ENCODE measurements at places on chromosomes 2 and 18.

DNA sequence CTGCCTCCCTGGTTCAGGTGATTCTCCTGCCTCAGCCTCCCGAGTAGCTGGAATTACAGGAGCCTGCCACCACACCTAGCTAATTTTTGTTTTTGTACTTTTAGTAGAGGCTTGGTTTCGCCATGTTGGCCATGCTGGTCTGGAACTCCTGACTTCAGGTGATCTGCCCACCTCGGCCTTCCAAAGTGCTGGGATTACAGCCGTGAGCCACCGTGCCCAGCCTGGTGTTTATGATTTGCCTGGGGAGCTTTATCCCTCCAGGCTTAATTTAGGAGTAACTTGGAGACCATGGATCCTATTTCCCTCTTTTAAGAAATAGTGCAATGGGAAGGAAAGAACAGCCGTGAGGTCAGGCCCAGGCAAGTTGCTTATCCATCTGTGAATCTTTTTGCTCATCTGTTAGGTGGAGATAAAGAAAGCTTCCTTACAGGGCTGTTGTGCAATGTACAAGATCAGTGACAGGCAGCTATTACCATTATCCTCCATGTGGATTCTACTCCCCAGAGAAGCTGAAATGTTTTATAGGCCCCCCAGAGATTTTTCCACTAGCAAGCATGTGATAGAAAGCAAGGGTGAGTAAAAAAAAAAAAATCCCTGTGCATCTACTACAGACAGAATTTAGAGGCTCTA, 104.9 kb upstream of the MGAT5 start:
- peaks cover 5% of the 10 kb centered on the region for H3K4me1 ChIP-seq
- H3K27me3 ChIP-seq, result no peaks in the 10 kb centered on the region
- DNase-seq, result no peak
- H3K27ac ChIP-seq, result no peak overlapping the region
- no peaks in the 10 kb centered on the region for H3K36me3 ChIP-seq

- no peaks in the 10 kb centered on the region for H3K4me1 ChIP-seq
- H3K4me3 ChIP-seq, result no peak overlapping the region
- H3K27me3 ChIP-seq, result no peaks in the 10 kb centered on the region
Observed at GRCh38 chr2:42288811-42289210, 72.2 kb downstream of the COX7A2L start.

GRCh38 chr18:51066273-51066672, 36.3 kb downstream of the SMAD4 start:
- no peak overlapping the region for H3K4me3 ChIP-seq
- no peaks in the 10 kb centered on the region for H3K4me1 ChIP-seq
- no peaks in the 10 kb centered on the region for H3K36me3 ChIP-seq
- H3K27ac ChIP-seq, result no peak overlapping the region
- no peak for DNase-seq
- no peaks in the 10 kb centered on the region for H3K27me3 ChIP-seq

DNA sequence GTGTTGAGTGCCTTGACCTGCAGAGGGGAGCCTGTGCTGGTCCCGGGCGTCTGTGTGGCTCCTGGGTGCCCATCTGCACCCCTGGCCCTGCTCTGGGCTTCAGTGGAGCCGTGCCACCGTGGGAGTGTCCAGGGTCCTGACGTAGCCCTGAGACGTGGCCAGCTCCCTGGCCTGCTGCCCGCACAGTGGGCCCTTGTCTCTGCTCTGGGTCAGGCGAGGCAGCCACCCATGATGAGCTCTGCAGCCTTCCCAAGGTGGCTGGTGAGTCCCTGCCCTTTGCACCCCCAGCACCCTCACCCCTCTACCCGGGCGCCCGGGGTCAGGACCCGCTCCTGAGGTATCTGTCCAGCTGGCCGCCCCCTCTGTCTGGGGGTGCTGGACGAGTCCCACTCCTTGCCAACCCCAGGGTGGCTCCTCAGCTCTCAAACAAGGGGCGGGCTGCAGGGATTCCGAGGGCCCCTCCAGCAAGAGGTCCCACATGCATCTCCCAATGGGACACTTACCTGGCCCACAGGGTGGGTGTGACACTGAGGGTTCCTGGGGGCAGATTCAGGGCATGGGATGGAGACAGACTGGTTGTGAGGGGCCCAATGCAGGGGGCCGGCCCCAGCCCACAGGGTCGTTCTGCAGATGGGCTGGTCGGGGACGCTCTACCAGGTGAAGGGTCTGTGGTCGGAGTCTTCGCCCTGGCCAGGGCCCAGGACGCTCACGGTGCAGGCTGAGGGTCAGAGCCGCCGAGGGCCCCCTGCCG, 2.4 kb downstream of the NEU4 start:
- peak; percentile 54 for DNase-seq
- H3K4me3 ChIP-seq, result no peak overlapping the region
- no peak overlapping the region for H3K27ac ChIP-seq
- H3K4me1 ChIP-seq, result peaks cover 19% of the 10 kb centered on the region
- H3K36me3 ChIP-seq, result no peaks in the 10 kb centered on the region

- no peak for DNase-seq
- no peaks in the 10 kb centered on the region for H3K36me3 ChIP-seq
- H3K4me1 ChIP-seq, result peaks cover 5% of the 10 kb centered on the region
- H3K4me3 ChIP-seq, result no peak overlapping the region
Observed at GRCh38 chr18:10752382-10752781, 226.6 kb downstream of the NAPG start.

DNA sequence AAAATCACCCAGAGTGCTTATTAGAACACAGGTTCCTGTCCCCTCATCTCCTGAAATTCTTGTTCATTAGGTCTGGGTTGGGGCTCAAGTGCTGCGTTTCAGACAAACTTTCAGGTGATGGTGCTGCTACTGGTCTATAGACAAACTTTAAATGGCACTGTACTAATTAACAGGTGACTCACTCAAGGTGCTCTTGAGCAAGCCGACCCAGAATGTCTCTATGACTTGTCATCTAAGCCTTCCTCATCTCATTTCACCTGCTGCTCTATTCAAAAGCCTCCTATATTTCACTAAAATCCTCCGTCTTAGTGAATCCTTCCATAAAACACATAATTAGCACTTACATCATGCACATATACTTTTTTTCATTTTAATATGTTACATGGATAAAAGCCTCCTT, 29.9 kb upstream of the STK39 start:
- H3K27ac ChIP-seq, result no peak overlapping the region
- no peaks in the 10 kb centered on the region for H3K4me1 ChIP-seq
- no peak overlapping the region for H3K4me3 ChIP-seq
- H3K27me3 ChIP-seq, result no peaks in the 10 kb centered on the region
- no peaks in the 10 kb centered on the region for H3K36me3 ChIP-seq
- no peak for DNase-seq

DNA sequence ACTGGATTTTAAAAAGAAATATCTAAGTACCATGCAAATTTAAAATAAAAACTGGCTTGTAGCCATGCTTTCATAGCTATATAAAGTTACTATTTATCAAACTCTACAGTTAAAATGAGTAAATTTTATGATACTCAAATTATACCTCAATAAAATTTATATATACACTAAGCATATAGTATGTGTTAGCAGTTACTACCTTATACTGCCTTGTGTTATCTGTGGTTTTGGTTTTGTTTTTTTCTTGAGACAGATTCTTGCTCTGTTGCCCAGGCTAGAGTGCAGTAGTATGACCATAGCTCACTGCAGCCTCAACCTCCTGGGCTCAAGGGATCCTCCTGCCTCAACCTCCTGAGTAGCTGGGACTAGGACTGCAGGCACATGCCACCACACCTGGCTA, 342.1 kb downstream of the KIAA1328 start:
- DNase-seq, result no peak
- H3K27me3 ChIP-seq, result no peaks in the 10 kb centered on the region
- H3K4me1 ChIP-seq, result no peaks in the 10 kb centered on the region
- no peaks in the 10 kb centered on the region for H3K36me3 ChIP-seq

- H3K36me3 ChIP-seq, result no peaks in the 10 kb centered on the region
- no peak for DNase-seq
- no peaks in the 10 kb centered on the region for H3K4me1 ChIP-seq
Observed at GRCh38 chr18:55927831-55928230, 339.8 kb upstream of the TCF4 start.

DNA sequence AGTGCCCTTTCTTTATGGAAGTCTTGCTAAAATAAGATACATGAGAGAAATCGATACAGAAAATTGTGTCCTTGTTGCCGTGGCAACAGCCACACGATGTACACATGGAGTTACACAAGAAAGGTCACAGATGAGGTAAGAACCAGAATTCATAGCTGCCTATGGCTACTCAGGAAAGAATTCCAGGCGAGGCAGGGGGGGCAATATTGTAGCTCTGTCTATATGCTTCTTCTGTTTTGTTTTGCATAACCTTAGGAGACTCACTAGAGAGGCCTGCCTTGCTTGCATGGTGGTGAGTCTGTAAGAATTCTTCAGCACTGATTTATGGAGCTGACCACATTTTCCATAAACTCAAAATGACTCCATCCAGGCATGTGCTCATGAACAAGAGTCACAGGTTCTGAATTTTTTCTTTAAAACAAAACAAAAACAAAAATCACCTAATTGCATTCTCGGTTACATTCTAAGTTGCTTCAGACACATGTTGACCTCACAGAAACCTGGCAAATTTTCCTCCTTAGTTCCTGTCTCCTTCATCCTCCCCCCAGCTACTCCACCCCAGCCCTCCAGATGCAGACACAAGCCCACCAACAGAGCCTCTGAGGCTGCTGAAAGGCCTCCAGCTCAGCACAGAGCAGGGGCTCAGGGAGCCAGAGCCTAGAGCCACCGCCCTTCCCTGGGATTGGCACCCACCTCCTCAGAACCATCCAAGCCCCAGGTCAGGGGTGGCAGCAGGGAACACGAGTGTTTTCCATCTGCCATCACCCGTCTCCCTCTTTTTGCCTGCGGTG, 183.5 kb downstream of the ANTXR1 start:
- peaks cover 7% of the 10 kb centered on the region for H3K4me1 ChIP-seq
- H3K27ac ChIP-seq, result peak overlapping the region; percentile 21
- H3K36me3 ChIP-seq, result no peaks in the 10 kb centered on the region
- no peak overlapping the region for H3K4me3 ChIP-seq

GRCh38 chr2:1370461-1370860, 42.8 kb upstream of the TPO start:
- peak; percentile 36 for DNase-seq
- H3K4me1 ChIP-seq, result peaks cover 41% of the 10 kb centered on the region
- H3K27ac ChIP-seq, result peak overlapping the region; percentile 26
- no peaks in the 10 kb centered on the region for H3K36me3 ChIP-seq

GRCh38 chr2:147790580-147790979, 54.2 kb upstream of the ACVR2A start:
- no peak overlapping the region for H3K4me3 ChIP-seq
- no peak for DNase-seq
- no peaks in the 10 kb centered on the region for H3K36me3 ChIP-seq
- no peak overlapping the region for H3K27ac ChIP-seq

DNA sequence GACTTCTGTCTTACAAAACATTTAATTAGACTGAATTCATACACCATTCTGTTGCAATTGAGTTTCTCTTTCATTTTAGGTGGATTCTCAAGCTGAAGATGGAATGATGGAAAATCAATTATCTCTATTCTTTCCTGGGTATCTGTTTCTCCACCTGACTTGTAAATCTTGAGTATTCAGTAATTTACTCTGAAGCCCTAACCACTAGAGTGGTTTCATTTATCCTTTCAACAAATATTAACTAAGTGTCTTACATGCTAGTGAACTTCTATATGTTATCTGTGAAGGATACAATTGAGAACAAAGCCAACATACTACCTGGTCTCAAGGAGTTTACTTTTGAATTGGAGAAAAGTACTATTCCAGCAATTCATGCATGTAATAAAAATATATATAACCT, 94.1 kb upstream of the ZNF804A start:
- no peaks in the 10 kb centered on the region for H3K27me3 ChIP-seq
- H3K36me3 ChIP-seq, result no peaks in the 10 kb centered on the region
- DNase-seq, result no peak

DNA sequence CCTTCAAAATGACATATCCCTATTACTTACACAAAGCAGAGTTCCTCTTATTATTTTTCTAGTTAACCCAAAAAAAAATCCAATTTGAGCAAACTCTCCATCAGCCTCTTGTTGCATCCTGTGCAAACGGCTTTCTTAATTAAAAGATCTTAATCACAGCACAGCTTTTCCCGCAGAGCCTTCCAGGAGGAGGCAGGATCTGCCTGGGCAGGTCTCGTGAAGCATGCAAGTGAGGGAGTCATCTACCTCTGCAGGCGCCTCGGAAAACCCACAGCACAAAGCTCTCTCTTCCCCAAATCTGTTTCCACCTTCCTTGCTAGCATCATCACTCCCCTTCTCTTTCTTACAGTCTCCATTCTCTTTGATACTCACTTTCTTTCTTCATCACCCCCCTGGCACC, 100.4 kb downstream of the EN1 start:
- H3K27me3 ChIP-seq, result no peaks in the 10 kb centered on the region
- H3K27ac ChIP-seq, result no peak overlapping the region
- no peak overlapping the region for H3K4me3 ChIP-seq

GRCh38 chr2:113709022-113709421, 47.4 kb downstream of the SLC35F5 start:
- no peaks in the 10 kb centered on the region for H3K36me3 ChIP-seq
- H3K4me1 ChIP-seq, result peaks cover 7% of the 10 kb centered on the region
- DNase-seq, result no peak
- H3K27ac ChIP-seq, result no peak overlapping the region
- H3K27me3 ChIP-seq, result no peaks in the 10 kb centered on the region

GRCh38 chr2:222582928-222583327, 73.0 kb downstream of the FARSB start:
- no peak overlapping the region for H3K4me3 ChIP-seq
- H3K27me3 ChIP-seq, result no peaks in the 10 kb centered on the region
- no peak for DNase-seq
- H3K27ac ChIP-seq, result no peak overlapping the region

DNA sequence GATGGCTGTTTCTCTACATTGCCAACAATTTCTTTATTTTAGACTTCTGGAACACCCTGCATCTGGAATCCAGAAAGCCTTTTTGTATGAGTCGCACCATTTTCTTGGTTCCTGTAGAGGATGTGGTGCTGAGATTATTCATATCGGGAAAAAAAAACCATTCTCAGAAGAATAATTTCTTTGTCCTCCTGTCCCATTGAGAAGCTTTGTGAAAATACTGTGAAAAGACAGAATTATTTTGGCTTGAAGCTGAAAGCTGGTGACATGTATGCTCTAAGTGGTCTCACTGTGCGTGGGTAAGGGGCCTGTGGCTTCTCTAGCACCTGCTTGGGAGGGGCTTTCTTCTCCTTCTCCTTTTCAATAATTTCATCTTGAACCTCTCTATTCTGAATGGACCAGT, 138.4 kb downstream of the FAM210A start:
- H3K36me3 ChIP-seq, result no peaks in the 10 kb centered on the region
- H3K27me3 ChIP-seq, result no peaks in the 10 kb centered on the region
- no peaks in the 10 kb centered on the region for H3K4me1 ChIP-seq
- H3K4me3 ChIP-seq, result no peak overlapping the region
- no peak overlapping the region for H3K27ac ChIP-seq

DNA sequence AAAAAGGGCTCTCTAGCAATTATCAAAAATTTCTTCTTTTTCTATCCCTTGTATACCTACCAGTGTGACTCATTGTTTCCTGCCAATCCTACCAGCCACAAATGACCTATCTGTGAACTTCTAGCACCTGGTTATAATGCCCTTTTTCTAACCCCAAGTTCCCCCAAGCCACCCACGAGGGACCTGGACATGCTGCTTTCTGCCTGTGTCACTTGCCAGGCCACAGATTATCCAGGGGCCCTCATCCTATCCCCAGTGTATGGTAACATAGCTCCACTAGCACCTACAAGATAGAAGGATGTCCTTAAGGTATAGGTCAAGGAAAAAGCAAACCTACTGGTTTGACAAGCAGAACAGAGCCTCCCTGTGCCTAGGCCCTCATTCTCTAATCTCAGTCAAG, 26.8 kb downstream of the AAK1 start:
- no peaks in the 10 kb centered on the region for H3K36me3 ChIP-seq
- H3K27me3 ChIP-seq, result no peaks in the 10 kb centered on the region
- no peak for DNase-seq
- no peak overlapping the region for H3K4me3 ChIP-seq
- peaks cover 15% of the 10 kb centered on the region for H3K4me1 ChIP-seq

Measured in testis (tissue), 5 donors.